ENCODE measurements at places on chromosomes 4 and X. TPM values are rescaled to one million over a fixed set of nuclear protein-coding genes. Genes with fewer than 3 reads are reported as not detected.

- DNase-seq: no peak
- no peak overlapping the region for H3K27ac ChIP-seq
- H3K27me3 ChIP-seq: no peaks in the 10 kb centered on the region
- H3K4me1 ChIP-seq: peaks cover 8% of the 10 kb centered on the region
- no peak overlapping the region for H3K4me3 ChIP-seq
These were observed 70.5 kb downstream of the ARHGAP10 start for GRCh38 chr4:147802346-147802745.

The GAR1 gene
- polyA plus RNA-seq: 28.5 TPM

GRCh38 chrX:23332888-23333821 lies 1.5 kb upstream of the PTCHD1 start:
- no peak overlapping the region for H3K27ac ChIP-seq
- no peaks in the 10 kb centered on the region for H3K36me3 ChIP-seq
- H3K27me3 ChIP-seq: no peaks in the 10 kb centered on the region
- DNase-seq: no peak
- no peak overlapping the region for H3K4me3 ChIP-seq

DNA sequence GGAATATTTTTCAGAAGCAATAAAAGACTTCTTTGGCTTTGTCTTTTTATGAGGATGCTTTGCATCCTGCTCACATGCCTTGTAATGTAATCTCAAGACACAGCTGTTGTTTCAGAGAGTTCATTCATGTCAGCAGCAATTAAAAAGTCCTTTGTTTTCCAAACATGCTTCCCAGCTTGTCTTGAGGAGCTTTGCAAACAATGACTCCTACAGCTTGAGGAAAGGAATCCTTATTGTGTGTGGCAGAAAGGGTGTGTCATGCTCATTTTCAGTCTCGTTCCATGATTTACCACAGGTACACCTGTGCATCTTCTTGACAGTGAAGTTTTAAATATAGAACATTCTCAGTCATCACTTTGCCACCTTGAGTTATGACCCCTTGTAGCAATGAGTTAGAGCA lies 139.2 kb upstream of the AADAT start:
- H3K4me3 ChIP-seq: no peak overlapping the region
- no peak overlapping the region for H3K27ac ChIP-seq
- H3K4me1 ChIP-seq: no peaks in the 10 kb centered on the region
- H3K36me3 ChIP-seq: no peaks in the 10 kb centered on the region

GRCh38 chrX:119942173-119942819 lies 1.3 kb downstream of the NKAP start:
- H3K36me3 ChIP-seq: no peaks in the 10 kb centered on the region
- DNase-seq: no peak
- no peak overlapping the region for H3K27ac ChIP-seq
- no peaks in the 10 kb centered on the region for H3K4me1 ChIP-seq
- no peaks in the 10 kb centered on the region for H3K27me3 ChIP-seq

DNA sequence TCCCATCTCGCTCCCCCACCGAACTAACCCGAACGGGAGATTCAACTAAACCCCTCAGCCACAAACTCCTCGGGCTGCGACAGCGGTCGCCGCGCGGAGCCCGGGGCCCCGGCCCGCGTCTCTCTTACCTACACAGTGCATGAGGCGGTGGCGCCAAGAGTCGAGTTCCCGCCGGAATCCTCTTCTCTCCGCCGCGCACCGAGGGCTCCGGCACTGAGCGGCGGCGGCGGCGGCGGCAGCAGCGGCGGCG lies 160 bp downstream of the LCORL start:
- no peaks in the 10 kb centered on the region for H3K36me3 ChIP-seq
- H3K4me3 ChIP-seq: peak overlapping the region; percentile 98
- H3K27ac ChIP-seq: peak overlapping the region; percentile 97
- H3K4me1 ChIP-seq: peaks cover 4% of the 10 kb centered on the region
- no peak for DNase-seq
- no peaks in the 10 kb centered on the region for H3K27me3 ChIP-seq

DNA sequence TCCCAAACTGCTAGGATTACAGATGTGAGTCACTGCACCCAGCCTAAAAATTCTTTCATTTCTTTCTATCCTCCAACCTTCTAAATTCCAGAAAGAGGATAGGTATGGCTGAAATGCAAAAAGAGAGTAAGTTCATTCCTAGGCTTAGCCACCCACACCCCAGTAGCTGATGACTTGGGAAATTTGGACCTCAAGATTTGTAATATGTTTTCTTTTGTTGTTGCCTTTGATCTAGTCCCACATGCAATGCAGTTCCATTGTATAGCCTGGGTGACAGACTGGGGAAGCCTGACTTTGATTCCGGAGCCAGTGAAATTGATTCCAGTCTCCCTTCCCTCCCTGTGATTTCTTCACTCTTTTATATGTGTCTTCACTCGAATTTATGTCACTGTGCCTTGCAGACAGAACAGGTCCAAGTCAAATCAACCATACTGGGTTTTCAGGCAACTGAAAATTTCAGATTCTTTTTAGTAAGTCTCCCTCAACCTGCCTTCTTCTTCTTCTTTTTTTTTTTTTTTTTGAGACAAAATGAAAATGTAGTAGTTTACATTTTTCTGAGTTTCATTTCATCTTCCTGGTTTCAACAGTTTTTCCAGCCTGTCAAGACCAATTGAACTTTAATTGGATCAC lies 176.2 kb upstream of the RBPJ start:
- H3K36me3 ChIP-seq: no peaks in the 10 kb centered on the region
- no peak overlapping the region for H3K27ac ChIP-seq
- H3K4me1 ChIP-seq: no peaks in the 10 kb centered on the region
- no peaks in the 10 kb centered on the region for H3K27me3 ChIP-seq

The SLC10A4 gene
- polyA plus RNA-seq: 0.69 TPM

GRCh38 chr4:106584337-106584989 lies 215.9 kb upstream of the GIMD1 start:
- DNase-seq: no peak
- no peak overlapping the region for H3K4me3 ChIP-seq
- H3K36me3 ChIP-seq: no peaks in the 10 kb centered on the region
- H3K27ac ChIP-seq: no peak overlapping the region

The TMEM154 gene
- polyA plus RNA-seq: 0.57 TPM

DNA sequence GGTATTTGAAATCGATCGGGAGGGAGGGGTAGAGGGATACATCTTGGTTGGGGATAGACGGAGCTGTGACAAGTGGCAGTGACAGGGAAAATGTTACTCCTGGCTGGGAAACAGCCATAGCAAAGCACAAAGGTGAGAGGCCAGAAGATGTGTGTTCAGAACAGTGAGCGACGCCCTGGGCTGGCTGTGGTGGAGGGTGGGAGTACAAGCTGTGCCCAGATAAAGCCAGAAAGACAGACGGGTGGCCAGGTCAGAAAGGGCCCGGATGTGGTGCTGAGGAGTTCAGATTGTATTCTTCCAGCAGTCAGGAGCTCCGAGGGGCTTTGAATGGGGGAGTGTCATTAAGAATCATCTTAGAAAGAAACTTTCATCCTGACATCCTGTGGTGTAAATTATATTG lies 27.9 kb downstream of the CCDC149 start:
- H3K27ac ChIP-seq: no peak overlapping the region
- H3K36me3 ChIP-seq: no peaks in the 10 kb centered on the region
- DNase-seq: peak; percentile 21
- no peaks in the 10 kb centered on the region for H3K4me1 ChIP-seq
- no peak overlapping the region for H3K4me3 ChIP-seq

DNA sequence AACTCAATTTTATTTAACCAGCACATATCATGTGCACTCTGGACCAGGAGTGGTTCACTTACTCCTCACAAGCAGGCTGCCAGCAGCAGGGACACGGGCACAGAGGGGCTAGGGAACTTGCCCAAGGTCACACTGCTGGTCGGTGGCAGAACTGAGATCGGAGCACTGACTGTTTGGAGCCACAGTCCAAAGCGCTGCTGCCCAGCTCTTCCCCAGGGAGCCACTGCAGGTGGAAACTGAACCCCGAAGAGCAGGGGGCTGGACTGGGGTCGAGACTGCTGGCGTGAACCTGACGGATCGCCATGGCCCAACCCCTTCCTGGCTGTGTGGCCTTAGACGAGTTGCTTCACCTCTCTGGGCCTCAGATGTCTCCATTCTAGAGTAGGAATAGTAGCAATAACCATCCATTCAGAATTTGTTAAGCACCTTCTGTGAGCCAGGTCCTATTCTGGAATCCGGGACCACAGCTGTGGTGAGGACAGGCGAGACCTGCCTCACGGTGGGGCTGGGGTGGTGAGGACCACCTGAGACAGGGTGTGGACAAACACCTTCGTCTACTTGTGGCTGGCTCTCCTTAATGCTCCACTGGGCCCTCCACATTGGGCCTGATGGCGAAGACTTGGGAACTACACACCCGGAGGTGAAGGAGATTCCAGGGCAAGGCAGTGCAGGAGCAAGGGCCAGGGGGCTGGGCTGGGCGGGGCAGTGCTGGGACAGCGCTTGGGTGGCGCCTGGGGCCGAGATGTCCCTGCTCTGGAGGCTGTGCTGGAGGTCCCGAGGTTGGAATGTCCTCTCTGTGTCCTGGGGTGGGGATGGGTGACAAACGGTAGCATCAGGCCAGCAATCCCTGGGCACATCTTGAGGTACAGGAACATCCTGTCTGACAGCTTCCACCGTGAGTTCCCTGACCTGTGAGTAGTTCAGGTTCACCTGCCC lies 32.0 kb upstream of the KIAA0232 start:
- H3K27me3 ChIP-seq: no peaks in the 10 kb centered on the region
- H3K4me3 ChIP-seq: no peak overlapping the region
- peaks cover 39% of the 10 kb centered on the region for H3K4me1 ChIP-seq
- H3K27ac ChIP-seq: no peak overlapping the region

DNA sequence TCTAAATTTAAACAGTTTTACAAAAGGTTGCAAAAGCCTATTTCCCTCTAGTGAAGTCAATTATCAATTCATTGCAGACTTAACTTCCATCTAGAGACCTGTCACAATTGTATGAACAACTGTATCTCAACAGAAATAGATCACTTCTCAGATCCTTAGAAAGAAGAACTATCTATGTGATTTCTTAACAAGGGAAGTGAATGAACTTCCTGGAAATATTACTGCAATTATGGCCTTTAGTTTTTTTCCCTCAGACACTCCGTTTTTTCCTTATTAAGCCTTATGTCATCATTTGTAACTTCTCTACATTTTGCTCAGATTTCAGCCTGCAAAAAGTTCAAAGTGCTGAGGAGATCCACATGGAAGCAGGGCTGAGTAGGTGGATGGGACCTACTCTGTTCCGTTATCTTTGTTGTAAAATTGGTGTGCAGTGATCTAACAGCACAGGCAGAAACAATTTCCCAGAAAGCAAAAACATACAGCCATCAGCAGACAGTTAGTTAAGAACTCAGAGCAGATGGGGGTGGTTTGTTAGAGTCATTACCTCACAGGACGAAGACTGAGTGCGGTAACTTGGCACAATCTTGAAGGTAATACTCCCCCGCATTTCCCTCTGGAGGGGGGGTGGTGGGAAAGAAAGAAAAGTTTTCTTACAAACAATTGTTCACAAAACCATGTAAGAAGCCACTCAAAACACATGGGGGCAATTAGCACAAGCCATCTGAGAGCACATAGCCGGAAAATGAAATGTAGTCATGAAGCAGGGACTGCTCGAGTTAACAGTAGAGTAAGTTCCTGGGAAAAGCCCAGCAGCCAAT lies 112.3 kb downstream of the NYX start:
- H3K27ac ChIP-seq: no peak overlapping the region
- H3K4me1 ChIP-seq: no peaks in the 10 kb centered on the region
- no peak for DNase-seq
- H3K36me3 ChIP-seq: no peaks in the 10 kb centered on the region
- no peak overlapping the region for H3K4me3 ChIP-seq

DNA sequence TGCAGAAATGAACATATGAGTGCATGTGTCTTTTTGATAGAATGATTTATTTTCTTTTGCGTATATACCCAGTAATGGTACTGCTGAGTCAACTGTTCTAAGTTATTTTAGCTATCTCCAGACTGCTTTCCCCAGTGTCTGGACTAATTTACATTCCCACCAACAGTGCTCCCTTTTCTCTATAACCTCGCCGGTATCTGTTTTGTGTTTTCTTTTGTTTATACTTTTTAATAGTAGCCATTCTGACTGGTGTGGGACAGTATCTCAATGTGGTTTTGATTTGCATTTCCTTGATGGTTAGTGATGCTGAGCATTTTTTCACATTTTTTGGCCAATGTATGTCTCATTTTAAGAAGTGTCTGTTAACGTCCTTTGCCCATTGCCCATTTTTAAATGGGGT lies 218.6 kb upstream of the KCNIP4 start:
- no peaks in the 10 kb centered on the region for H3K4me1 ChIP-seq
- no peaks in the 10 kb centered on the region for H3K27me3 ChIP-seq
- H3K27ac ChIP-seq: no peak overlapping the region

- DNase-seq: no peak
- no peaks in the 10 kb centered on the region for H3K4me1 ChIP-seq
- H3K27ac ChIP-seq: no peak overlapping the region
- no peaks in the 10 kb centered on the region for H3K36me3 ChIP-seq
- H3K27me3 ChIP-seq: no peaks in the 10 kb centered on the region
- no peak overlapping the region for H3K4me3 ChIP-seq
These were observed 9.2 kb downstream of the PLK4 start for GRCh38 chr4:127889903-127890302.

The GBA3 gene
- 3.5 TPM for polyA plus RNA-seq

GRCh38 chrX:112630187-112630586 lies 49.6 kb downstream of the LHFPL1 start:
- H3K27me3 ChIP-seq: no peaks in the 10 kb centered on the region
- peak; percentile 13 for DNase-seq
- H3K36me3 ChIP-seq: no peaks in the 10 kb centered on the region
- no peak overlapping the region for H3K27ac ChIP-seq

Data from testis (tissue), 5 donors.